ENCODE measurements at places on chromosomes 11 and 22.

DNA sequence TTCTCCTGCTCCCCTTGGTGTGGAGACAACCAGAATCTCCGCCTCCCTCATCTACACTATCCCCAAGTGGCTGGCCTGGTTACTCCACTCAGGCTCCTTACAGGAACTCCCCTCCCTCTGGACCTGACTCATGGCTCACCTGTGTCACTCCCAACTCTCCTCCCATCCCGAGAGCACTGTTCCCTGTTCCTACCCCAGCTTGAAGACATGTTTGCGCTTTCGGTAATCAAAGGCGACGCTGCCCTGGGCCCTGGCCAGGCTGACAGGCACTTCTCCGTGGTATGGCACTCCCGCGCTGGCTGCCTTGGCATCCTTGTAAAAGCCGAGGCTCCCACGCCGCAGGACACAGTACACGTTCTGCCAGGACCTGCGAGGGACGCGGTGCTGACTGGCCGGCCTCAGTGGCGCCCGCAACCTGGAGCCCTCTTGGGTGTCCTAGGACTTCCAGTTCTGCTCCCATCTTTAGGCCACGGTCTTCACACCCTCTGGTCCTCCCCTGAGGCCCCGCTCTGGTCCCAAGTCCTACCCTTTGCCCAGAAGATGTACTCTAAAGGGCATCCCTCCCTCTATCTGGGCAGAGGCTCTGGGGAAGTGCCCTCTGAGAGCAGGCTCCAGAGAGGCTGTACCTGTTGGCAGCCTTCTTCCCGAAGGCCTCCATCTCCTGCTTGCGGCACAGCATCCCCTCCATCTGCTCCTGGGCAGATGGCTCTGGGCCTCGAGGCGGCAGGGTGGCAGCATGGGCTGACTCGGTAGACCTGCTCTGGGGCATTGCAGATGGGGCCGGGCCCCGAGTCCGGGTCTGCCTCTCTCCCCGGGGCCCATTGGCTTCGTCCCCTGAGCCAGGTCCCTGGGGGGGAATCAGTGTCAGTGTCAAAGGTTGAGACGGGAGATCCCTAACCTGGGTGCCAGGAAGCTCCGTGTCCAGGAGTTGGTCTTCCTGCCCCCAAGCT is 9.4 kb upstream of the RBM4B start:
- DNase-seq = peak; percentile 87

GRCh38 chr11:20518323-20518834 is 81.0 kb upstream of the SLC6A5 start:
- DNase-seq = no peak

- DNase-seq = no peak
These were observed 135.0 kb downstream of the SERGEF start for GRCh38 chr11:17877886-17878285.

- no peak for DNase-seq
These were observed 26.4 kb downstream of the C11orf91 start for GRCh38 chr11:33674035-33674814.

DNA sequence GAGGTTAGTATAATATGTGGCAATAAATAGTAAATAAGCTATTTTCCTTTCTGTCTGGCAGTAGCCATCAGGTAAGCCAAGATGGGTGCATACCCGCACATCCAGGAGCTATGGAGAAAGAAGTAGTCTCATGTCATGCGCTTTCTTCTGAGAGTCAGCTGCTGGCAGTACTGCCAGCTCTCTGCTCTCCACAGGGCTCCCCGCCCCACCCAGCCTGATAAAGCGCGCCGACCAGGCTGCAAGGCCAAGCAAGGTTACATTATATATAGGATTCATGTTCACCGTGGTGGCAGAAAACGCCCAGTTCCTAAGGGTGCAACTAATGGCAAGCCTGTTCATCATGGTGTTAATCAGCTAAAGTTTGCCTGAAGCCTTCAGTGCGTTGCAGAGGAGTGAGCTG is 126.2 kb downstream of the ATG16L2 start:
- no peak for DNase-seq

DNA sequence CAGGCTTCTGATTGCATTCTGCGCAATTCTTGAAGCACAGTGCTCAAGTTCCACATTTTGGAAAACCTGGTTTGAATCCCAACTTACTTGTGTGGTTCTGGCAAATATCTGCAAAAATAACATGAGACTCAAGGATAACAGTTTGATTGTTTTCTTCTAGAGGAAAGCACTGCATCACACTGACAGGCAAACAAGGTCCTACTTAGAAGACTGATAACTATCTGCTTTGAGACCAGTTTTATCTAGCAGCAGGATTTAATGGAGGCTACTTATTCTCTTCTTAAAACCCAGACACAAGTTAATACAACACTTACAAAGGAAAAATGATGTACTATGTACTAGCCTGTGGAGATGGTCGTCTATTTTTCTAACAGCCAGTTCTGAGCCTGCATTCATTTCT is 41.4 kb downstream of the RIC3 start:
- no peak for DNase-seq

DNA sequence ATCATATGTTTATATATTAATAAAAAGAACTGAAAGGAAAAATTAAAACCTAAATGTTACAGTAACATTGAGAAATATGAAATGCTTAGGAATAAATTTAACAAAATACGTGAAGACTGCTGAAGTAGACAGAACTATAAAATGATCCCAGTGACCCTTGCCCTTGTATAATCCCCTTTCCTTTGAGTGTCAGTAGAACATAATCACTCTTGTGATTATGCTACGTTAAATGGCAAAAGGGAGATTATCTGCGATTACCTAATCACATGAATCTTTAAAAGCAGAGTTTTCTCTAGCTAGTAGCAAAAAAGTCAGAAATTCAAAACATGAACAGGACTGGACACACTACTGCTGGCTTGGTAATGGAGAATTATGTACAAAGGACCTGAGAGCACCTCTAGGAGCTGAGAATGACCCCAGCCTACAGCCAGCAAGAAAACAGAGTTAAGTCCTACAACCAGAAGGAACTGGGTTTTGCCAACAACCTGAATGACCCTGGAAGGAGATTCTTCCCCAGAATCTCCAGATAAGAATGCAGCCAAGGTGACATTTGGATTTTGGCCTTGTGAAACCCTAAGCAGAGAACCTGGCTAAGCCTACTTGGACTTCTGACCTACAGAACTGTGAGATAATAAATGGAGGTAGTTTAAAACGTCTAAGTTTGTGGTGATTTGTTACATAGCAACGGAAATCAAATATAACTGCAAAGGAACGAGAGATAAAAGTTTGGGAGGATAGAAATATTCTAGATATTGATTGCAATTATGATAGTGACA is 157.2 kb downstream of the ATG16L2 start:
- no peak for DNase-seq

Data from cerebellum (tissue), 4 donors.